ENCODE measurements at places on chromosomes 11 and 22.

GRCh38 chr22:50250555-50251476, at the start of gene HDAC10:
Gene HDAC10, minus strand, starts transcription at chr22:50251265. Its CDS starts 233 bp downstream, at chr22:50251032.
- DNase-seq = peak; percentile 74

DNA sequence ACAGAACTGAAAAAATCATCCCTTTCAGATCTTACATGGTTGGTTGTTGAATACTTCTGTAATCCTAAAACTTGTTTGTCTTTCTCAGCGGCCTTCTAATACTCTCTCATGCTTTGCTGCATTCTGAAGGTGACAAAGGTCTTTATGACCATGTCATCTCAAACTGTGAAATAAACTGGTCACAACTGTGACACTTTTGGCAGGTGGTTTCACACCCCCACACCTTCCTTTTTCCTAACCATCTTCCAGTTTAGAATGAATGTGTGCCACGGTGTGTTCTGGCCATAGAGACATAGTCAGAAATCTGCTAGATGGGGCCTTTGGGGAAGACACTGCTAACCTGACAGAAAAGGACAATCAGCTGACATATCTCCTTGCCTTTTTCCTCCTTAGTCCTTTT, 14.7 kb upstream of the RFPL3 start:
- no peak for DNase-seq

DNA sequence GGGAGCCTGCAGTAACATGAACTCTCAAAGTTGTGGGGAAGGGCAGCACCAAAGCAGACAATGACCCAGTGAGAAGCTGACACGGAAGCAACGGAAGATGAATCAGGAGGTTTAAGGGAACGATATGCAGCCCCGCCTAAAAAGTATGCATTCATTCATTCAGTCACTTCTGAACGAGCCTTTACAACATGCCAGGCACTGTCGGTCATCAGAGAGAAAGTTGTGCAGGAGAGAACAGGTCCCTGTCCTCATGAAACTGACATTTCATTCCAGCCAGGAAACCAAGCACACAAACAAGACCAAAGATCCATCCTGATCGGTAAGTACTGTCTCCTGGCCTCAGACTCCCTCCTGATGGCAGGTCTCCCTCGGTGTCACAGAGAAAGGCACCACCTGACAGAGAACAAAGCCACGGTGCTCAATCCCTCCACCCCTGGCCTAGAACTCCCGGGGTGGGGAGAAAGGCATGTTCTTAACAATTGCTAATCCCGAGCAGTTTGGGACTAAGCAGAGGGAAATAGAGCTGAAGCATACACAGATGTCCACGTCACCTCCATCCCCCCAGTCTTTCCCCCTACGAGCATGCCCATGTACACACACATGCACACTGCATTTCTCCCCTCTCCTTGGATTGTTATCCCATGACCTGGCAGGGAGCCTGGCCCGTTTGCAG, 49.3 kb downstream of the LRFN4 start:
- DNase-seq = no peak

DNA sequence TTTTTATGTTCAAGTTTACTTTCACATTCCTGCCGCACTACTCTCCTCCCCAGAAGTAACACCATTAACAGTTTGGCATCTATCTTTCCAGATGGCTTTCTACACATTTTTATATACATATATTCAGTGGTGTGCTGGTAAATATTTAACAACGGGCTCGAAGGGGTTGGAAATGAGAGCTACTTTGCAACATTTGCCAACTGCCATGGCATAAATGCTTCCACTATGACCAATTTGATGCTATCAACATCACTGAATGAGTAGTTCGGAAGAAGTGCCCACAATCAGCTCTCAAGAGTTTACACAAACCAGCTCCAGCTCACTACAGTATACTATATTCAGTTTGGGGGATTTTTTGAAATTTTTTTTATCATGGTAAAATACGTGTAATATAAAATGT, 55.2 kb downstream of the RELT start:
- DNase-seq = no peak

DNA sequence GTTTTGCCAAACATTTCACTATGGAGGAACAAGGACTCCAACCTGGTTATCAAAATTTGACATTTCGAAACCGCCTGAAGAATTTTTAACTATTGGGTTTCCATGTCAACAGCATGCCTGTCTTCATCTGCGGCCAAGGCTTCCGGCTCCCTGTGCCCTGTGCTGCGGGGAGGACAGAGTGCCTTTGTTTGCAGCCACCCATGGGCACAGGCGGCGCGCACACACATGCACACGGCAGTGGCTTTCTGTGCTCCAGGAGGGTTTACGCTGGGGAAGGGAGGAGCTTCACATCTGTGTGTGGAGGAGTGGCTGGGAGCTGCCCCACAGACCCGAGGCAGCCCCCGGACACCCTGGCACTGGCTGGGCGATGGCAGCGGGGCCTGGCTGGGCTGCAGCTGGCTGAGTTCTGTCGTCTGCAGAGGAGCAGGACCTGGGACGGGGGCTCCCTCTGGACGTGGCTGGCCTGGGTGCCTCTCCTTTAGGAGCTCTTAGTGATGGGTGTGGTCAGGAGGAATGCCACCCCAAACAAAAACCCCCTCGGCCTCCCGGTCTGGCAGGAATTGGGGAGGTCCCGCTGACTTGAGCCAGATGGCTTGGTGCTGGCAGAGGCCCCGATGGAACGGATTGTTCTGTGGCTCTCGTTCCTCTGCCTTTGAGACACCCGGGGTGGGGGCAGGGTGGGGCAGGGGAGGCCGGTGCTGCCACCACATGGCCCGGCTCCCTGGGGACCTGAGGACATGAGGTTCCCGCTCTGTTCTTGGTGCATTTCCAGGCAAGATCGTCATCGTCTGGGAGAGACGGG, 1290.9 kb downstream of the BRD1 start:
- DNase-seq = no peak

DNA sequence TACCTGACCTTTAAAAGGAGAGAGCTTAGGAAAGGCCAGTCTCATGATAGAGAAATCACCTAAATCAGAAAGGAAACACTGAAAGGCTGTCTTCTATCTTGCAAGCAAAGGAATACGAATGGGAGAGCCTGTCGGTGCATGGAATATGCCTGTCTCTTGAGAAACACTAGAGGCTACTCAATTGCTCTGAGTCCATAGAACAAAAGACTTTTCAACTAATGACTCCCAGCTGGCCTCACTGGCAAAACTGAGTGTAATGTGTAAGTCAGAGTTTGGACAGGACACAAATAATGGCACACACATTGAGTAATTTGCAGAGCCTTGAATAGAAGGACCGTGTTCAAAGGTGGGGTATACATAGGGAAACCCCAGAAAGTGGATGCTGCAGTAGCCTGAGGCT, 171.0 kb upstream of the ARHGAP20 start:
- no peak for DNase-seq
